ENCODE measurements at places on chromosomes 12 and 14. TPM values are rescaled to one million over a fixed set of nuclear protein-coding genes. Genes with fewer than 3 reads are reported as not detected.

Gene TAS2R19
- total RNA-seq: 5.3 TPM

Gene FAM90A1
- total RNA-seq: 0.33 TPM

Gene BICDL1
- not detected for total RNA-seq

Gene EMP1
- 53.5 TPM for total RNA-seq

Gene C12orf56
- total RNA-seq: 0.77 TPM

Gene CAPS2
- 9.2 TPM for total RNA-seq

Gene MANSC4
- total RNA-seq: 0.17 TPM

Gene WNT1
- total RNA-seq: not detected

Gene PPM1H
- total RNA-seq: 3.1 TPM

Gene TMEM30B
- 0.51 TPM for total RNA-seq

Gene RPS6KL1
- total RNA-seq: 1.2 TPM

Gene MGAT4C
- total RNA-seq: under 0.01 TPM

Gene ADAM20
- total RNA-seq: 1.2 TPM

Gene MYO1A
- 0.26 TPM for total RNA-seq

Gene EML5
- 0.66 TPM for total RNA-seq

Gene TMPRSS12
- not detected for total RNA-seq
